Left forelimb (tissue), 1 donor: ENCODE measurements at places on chromosomes 4 and X.

DNA sequence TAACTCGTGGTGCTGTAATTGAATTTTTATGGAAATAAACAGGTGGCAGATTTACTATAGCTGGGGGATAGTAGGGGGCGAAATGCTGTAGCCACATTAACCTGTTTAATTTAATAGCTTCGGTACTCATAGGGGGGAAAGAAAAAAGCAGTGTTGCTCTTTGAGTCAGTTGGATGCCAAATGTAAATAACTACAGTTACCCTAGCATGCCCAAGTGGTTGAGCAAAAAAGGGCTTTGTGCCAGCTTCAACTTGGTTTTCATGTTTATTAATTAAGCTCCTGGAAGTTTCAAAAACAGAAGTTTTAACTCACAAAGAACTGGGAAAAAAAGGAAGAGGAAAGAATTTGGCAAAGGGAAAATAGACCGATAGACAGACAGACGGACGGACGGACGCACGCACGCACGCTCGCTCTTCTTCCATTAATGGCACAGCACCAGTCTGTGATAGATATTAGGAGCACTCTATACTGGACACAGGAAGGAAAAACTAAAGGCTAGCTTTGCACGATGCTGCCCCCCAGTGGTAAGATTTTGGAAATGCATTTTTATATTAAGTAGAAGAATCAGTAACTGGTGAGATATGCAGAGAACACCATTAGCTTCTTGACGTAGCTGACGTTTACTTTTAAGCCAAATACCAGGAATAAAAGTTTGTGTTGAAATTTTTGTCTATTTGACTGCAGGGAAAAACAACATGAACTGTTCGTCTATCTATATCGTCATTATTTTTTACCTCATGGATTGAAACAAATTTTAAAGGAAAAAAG, 151.8 kb downstream of the SLC7A11 start:
- DNase-seq, result peak; percentile 70

DNA sequence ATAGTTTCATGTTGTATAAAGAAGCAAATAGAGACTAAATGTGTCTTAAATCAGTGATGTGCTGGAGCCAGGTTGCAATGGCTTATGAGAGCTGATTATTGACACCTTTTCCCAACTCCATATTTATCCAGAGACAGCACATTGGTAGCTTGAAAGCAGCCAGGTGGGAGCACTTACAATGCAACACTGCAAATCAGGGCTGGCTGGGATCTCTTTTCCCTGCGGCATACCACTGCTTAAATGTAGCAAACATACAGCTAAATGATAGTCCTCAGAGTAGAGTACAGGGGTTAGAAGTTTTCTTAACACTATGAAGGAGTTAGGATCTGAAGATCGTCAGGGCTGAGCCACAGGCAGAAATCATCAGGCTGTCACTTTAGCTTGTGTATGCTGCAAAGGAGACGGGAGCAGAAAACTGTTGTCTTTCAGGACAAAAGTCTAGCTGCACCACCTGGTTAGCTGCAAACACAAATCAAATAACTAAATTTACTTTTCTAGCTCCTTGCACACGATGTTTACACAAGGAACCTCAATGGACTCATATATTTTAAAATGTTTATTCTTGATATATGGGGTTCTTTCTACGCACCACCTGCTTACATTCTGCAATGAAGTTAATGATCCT, 527.3 kb downstream of the TLL1 start:
- DNase-seq, result no peak

DNA sequence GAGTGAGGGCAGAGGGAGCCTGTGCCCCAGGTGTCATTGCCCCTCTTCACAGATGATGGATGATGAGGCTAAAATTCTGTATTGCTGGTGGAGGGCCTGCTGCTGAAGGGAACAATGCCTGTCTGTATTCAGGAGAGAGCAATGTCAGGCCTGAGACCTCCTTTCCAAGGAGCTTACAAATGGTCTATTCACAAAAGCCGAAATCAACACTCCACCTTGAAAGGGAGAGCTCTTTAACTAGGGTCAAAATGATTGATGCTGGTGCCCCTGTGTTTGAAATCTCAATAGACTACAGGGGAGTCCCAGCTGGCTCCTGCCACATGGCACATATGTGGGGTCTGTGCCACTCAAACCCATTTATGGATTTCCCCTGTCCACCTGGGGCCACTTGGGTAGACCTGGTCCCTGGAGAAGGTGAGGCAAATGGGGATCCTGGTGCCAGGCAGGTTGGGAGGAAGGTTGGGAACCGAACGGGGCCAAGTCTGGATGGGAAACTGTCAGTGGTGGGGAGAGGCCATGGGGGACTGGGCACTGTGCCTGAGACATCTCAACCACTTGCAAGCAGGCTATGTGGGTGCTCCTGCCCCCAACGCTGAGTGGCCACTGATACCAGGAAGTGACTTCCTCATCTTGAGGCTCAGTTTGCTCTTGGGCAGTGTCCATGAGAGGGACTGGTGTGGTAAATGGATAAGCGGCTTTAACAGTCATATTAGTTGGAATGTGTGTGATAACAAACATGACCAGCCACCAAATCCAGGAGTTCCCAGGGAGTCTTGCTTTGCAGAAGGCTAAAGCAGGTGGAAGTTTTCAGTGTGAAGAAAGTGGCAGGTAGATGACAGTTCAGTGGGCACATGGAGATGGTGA, 223.8 kb upstream of the PSAPL1 start:
- DNase-seq, result no peak

GRCh38 chrX:123698979-123699520, 33.8 kb downstream of the THOC2 start:
- DNase-seq, result no peak

- DNase-seq, result no peak
Measured at GRCh38 chr4:108337923-108338322, 169.2 kb upstream of the LEF1 start.

DNA sequence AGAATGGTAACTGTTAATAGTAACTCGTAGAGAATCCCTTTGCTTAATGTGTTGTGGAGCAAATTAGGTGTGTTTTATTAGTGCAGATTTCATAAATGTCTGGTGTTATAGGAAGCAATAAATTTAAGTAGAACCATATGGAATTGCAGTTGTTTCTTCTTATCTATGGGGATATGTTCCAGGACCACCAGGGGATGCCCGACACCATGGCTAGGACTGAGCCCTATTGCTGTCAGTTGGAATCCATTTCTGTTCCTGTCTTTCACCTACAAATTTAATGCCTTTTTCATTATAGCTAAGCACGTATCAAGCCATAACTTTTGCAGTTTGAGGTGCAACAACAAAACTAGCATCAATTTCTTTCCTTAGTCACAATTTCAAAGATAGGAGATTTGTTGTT, 72.5 kb downstream of the DDIT4L start:
- DNase-seq, result no peak

DNA sequence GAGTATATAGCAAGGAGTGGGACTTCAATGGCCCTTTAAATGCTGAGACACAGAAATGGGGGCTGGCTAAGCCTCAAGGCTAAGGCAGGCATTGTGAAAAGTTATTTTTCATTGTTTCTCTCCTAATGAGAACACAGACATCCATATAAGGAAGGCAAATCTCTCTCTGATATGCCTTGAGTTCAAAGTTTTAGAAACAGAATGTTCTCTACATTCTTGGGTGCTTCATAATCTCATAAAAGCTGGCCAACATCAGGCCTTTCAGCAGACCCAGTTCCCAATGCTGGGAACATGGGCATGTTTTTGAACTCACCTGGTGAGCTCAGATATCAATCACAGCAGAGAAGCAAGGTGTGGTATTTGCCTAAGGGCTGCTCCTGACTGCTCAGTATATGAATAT, 19.4 kb upstream of the RAB40A start:
- no peak for DNase-seq

GRCh38 chr4:81549984-81550383, 78.3 kb upstream of the RASGEF1B start:
- no peak for DNase-seq

- DNase-seq, result no peak
Measured at GRCh38 chrX:63746715-63747114, 38.3 kb downstream of the ARHGEF9 start.

DNA sequence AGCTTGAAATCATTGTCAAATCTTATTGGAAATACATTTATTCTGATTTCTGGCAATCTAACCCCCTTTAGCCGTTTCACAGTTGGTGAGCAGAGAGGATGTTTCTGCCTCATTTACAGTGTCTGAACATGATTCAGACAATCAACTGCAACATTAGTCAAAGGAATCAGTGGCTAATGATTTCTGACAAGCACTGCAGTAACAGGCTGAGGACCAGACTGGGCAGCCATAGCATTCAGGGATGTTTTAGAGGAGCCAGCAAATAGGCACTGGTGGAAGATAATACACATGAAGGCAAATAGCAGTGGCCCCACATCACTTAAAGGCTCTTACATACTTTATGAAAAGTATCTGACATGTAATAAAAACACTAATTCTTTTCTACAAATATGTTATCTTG, 102.8 kb downstream of the TTC29 start:
- no peak for DNase-seq

DNA sequence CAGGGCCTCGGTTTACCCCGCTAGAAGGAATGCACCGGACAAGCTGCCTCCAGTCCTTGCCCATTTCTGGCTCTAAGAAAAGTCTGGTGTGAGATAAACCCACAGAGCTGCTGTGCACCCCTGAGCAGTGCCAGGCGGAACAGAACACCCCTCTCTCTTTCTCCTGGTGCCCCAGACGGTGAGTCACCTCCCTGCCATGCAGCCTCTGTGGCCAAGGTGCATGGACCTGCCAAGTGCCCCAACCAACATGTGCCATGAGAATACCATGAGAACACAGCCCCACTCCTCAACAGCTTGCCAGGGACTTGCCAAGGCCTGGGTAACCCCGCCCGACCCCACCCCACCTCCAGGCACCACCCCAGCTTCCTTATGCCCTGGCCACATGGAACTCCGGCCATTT, 47.7 kb upstream of the MAN2B2 start:
- DNase-seq, result no peak

GRCh38 chr4:111718763-111719559, 426.3 kb upstream of the FAM241A start:
- DNase-seq, result no peak

DNA sequence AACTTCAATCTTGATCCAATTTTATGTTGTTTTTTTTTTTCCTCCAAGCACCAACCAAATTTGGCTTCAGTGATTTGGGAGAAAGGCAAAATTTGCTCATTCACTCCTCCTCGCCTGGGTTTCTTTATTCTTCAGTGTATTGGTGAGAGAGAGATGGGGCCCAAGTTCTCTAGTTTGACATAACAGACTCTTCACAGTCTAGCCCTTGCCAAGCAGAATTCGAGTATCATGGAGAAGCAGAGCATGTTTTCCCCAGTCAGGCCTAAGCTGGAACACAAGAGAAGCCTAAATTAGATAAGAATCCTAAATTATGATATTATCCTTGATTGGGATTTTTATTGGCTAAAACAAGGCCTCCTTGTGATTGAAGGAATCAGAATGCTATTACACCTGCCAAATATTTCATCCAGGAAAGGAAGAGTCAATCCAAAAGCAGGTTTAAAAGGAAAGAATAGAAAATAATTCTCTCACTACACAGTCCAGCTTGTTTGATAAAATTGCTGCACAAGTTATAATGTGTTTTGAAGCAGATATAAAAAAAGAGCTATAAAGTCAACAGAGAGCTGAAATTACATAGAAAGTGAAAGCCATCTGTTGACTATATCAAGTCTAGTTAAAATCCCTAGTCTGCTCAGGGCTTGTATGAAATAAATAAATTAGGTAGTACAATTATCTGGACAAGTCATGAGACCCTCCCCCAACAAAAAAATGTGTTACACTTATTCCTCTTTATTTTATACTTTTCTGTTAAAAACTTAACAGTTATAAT, 39.9 kb upstream of the FAM241A start:
- no peak for DNase-seq

DNA sequence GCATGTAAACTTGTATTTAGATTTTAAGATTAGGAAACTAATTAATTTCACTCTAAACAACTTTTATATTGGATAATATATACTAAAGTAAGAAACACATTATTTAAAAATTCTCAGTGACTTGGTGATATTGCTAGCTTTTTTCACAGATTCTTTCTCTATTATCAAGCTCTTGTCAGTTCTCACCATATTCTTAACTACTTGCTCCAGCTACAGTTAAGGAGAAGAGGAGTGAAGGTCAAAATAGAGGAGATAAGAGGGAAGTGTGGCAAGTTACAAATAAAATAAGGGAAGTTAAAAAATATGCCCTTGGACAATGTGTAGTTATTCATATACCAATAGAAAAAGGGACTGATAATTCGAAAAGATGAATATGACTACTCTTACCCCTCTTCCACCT, 34.7 kb upstream of the NAF1 start:
- DNase-seq, result no peak

- no peak for DNase-seq
Measured at GRCh38 chrX:20197641-20198210, 56.1 kb upstream of the EIF1AX start.

GRCh38 chrX:65697211-65697641, 29.8 kb downstream of the MSN start:
- no peak for DNase-seq

DNA sequence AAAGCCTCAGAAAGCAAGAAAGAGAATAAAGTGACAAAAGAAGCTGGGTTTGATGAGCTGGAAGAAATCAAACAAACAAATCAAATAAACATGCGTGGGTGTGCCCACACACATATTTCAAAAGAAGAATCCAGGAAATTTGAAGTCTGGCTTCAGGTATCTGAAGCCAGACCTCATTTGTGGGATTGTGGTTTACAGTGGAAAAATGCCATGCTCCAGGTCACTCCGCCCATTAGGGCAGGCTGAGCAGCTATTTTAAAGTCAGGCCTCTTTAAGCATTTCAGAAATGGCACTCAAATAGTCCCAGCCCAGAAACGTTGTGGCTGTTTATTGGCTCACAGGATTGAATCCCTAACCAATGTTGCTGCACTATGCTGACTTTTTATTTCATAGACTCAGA, 226.1 kb upstream of the F9 start:
- no peak for DNase-seq

- no peak for DNase-seq
Measured at GRCh38 chr4:75881476-75881875, 20.8 kb downstream of the PPEF2 start.

GRCh38 chr4:104064646-104065577, 345.1 kb upstream of the TACR3 start:
- DNase-seq, result peak; percentile 71

- DNase-seq, result no peak
Measured at GRCh38 chr4:10232114-10232513, 115.5 kb upstream of the WDR1 start.

DNA sequence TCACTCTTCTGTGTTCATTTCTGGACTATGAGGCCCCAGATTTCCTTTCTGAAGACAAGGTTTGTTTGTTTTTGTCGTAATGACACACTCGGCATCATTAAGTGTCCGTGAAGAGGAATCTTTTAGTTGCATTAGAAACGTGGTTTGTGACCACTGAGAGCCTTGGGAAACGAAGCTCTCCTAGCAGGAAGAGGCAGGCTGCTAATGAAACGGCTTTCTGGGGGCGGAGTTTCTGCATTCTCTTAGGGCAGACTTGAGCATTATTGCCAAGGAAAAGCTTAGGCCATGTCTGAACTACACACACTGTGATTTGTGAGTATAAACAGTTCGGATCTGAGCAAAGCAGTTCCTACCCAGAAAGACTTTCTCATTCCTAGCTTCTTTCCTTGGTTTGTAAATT, 64.0 kb downstream of the SOX3 start:
- DNase-seq, result no peak
